ENCODE measurements at places on chromosomes 1 and 21.

- DNase-seq = no peak
Observed at GRCh38 chr1:1833916-1834325, 55.7 kb upstream of the NADK start.

DNA sequence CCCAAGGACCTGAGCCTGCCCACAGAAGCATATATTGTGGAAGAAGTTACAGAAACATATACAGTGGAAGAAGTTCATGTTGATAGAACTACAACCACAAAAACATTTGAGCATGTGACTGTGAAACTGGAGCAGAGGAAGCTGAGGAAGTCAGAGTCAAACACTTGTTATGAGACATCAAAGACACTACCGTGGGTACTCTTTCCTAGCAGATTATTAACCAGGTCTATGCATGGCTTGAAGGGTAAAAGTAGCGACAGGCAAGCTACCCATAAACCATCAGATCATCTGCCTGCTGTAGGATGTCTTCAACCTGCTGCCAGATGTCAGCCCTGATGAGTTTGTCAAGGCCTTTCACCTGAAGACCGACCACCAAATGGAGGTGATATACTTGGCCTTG is 35.8 kb downstream of the IVNS1ABP start:
- DNase-seq = no peak

GRCh38 chr1:45097944-45098343 is 85.9 kb downstream of the UROD start:
- DNase-seq = no peak

GRCh38 chr1:15282038-15282437 is 35.0 kb downstream of the FHAD1 start:
- DNase-seq = no peak

DNA sequence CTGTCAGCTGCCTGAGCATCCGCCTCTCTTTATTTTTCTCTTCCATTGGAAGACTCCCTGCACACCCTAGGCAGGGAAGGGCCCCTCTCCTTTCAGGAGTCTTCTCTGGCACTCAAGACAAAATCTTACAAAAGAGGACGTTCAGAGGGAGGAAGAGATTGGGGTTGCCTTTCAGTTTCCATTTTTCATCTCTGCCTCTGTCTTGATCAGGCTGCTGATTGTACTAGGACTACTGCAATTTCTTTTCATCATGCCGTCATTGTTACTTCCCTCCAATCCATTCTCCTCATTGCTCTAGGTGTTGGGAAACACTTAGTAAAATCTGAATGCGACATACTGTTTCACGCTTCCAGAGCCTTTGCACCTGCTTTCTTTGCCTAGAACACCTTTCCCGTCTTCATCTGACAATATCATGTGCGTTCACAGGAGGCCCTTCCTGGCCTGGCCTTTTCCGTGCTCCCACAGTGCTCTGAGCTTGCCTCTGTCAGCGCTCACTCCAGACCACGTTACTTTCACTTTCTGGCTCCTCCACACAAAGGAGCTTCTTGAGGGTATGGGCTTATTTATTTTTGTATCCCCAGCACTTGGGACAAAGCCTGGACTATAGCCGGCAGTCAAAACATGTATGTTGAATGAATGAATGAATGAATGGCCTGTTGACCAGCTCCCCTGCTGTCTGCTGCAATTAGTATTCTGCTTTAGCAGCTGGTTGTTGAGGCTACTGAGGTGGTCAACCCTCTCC is 10.9 kb downstream of the LRRC71 start:
- no peak for DNase-seq
